ENCODE measurements at places on chromosomes 3 and 15.

- no peak for DNase-seq
Measured at GRCh38 chr3:47476330-47476626, 537 bp upstream of the SCAP start.

- DNase-seq: no peak
Measured at GRCh38 chr3:187261541-187261969, 30.0 kb downstream of the MASP1 start.

- no peak for DNase-seq
Measured at GRCh38 chr3:141076797-141077571, 25.8 kb downstream of the SPSB4 start.

GRCh38 chr3:59133311-59133710 is 83.5 kb upstream of the CFAP20DC start:
- no peak for DNase-seq

- DNase-seq: no peak
Measured at GRCh38 chr15:27695726-27696125, 403.4 kb downstream of the OCA2 start.

GRCh38 chr3:8882171-8882593 is 81.1 kb downstream of the RAD18 start:
- no peak for DNase-seq
